ENCODE measurements at places on chromosomes 6 and 20.

- DNase-seq, result no peak
Measured at GRCh38 chr6:106823732-106824351, 150.7 kb downstream of the CD24 start.

- DNase-seq, result no peak
Measured at GRCh38 chr6:5518936-5519491, 257.7 kb downstream of the FARS2 start.

DNA sequence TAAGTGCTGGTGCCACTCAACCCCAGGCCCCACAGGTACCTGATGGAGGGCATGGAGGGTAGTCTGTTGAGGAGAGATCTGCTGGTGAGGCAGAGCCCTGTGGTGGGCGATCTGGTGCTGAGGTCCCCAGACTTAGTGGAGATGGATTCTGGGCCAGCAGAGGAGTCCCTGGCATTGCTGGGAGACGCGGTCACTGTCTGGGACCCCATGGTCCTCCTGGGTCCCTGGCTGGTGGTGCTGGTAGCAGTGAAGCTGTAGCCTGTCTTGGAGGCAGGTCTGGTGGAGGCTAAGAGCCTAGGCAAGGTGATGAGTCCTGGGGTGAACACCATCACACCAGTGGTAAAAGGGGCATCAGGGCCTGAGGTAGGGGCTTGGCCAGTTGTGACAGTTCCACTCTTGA lies 6.6 kb downstream of the TREML2 start:
- DNase-seq, result no peak

- DNase-seq, result peak; percentile 87
Measured at GRCh38 chr6:16683641-16684194, 77.5 kb downstream of the ATXN1 start.

DNA sequence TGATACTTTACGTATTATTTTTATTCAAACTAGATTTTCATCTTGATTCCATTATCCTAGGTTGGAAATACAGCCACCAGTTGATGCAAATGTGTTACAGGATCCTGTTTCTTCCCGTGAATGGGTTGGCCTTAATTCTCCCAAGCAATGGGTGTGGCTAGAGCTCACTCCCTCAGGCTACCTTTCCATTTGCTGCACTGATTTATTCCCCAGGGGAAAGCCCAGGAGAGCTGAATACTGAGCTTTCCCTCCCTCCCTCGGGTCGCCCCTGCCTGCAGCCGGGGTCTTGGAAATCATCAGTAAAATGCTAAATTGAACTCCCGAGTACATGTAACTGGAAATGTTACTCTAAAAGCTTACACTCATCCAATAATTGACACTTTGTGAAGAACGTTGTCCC lies 9.9 kb downstream of the SMOC2 start:
- DNase-seq, result no peak

DNA sequence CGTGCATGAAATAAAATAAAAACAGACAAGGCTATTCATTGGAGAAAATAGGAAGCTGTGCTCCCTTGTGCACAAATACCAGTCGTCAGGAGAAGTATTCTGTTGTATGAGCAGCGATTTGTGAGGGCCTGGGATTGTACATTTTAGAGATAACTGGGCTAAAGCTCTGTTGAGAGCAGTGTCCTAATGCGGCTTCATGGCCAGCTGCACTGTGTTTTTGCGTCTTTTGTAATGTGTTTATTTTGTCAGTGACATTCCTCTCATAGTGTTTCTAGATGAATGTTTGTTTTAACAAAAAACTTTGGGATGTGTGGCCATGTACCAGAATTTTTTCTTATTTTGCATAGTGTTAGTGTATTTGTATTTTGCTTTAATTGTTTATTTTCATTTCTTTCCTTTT lies 14.8 kb downstream of the ERMARD start:
- no peak for DNase-seq

- DNase-seq, result no peak
Measured at GRCh38 chr6:48809700-48810099, 653.4 kb downstream of the MMUT start.

DNA sequence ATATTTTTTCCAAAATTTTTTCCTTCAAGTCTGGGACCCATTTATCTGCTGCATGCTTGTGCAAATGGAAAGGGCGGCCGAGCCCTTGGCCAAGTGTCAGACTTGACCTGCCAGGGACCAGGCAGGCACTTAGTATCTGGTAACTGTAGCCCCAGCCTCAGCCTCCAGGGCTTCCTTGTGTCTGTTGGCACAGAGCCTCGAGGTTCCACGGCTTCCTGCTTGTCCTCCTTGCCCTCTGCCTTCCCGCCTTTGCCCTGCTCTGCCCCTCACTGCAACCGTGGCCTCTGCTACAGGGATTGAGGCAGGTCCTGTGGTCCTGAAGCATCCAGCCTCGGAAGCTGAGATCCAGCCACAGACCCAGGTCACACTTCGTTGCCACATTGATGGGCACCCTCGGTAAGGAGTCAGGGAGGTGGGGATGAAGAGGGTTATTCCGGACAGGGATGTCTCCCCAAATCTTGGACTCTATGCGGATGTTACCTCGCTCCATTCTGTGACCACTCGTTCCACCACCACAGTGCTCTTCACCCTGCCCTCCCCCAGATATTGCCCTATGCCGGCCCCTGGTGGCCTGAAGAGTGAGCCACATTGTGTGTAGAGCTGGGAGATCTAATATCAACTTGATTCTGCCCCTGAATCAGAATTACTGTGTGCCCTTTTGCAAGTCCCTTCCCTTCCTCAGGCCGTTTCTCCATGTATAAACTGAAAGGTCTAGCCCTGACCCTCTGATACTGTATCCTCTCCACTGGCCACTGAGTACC lies 41.5 kb upstream of the SRF start:
- DNase-seq, result peak; percentile 60

DNA sequence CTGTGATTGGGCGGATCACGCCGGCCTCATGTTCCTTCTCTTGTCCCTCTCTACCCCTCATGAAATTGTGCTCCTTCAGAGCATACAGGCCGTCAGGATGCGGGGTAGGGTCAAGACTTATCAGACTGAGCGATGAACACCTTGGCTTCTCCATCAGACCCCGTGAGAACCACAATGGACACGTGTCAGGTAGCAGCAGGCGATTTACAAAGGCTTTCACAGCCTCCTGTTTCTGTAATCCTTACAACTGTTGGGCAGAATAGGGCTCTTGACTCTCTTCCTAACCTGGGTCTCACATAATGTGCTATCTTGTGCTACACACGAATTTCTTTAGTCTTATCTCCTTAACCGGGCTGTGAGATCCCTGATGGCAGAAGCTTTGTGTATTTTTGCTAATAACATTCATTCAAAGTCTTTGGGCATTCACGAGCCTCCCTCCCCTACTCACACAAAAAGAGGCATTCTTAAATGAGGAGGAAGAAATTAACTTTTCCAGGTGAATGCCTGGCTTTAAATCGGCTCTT lies 122.9 kb upstream of the SLC22A23 start:
- no peak for DNase-seq

GRCh38 chr20:52076164-52076563 lies 115.4 kb downstream of the ZFP64 start:
- peak; percentile 5 for DNase-seq

DNA sequence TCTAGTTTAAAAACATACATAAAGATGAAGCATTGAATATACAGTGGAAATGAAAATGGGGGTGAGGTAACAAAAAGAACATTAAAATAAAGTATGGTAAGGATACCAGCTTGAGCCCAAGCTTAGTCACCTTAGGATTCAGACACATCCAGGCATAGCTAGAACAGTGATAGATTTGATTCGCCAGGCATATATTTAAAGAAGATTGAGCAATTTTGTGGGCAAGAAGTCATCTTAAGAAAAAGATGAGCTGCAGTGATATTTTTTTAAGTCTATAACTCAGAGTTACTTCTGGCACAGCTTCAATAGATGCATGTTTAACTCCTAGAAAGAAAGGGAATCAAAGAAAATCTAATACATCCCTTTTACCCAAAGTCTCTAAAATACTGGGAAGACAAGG lies 97.9 kb downstream of the BMP5 start:
- no peak for DNase-seq

DNA sequence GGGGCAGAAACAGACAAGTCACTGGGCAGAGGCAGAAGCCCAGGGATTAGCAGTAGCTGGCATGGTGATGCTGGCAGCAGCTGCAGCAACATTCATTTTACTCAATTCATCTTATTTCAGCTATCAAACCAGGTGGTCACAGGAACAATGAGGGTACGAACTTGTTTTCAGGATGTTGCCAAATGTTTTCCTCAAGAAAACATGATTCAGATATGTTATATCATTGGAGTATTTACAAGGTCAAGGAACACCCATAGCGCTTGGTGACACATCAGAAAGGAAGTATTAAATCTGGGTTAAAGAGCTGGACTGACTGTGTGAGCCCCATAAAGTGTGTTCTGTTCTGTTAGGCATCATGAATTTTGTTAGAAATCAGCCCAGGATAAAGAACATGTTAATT lies 456.9 kb upstream of the ID4 start:
- peak; percentile 38 for DNase-seq

GRCh38 chr6:9657994-9658393 lies 756.9 kb downstream of the TFAP2A start:
- DNase-seq, result no peak

GRCh38 chr6:317060-317447 lies 24.8 kb downstream of the DUSP22 start:
- no peak for DNase-seq

- peak; percentile 66 for DNase-seq
Measured at GRCh38 chr6:141677598-141678211, 455.0 kb upstream of the GJE1 start.

DNA sequence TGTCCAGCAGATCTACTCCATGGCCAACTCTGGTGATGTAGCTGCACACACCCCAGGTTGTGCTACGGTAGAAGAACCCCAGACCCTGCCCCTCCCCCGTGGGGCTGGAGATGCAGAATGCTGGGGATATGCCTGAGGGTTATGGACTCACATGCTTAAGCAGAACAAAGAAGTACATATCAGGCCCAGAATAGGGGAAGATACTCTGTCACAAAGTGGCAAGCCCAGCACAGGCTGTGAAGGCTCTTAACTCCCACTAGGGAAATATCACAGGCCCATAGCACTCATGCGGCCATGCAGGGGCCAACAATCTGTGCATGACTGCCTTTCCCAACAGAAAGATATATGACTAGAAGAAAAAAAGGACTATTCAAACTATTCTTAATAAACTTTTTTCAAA lies 234.9 kb downstream of the KCNQ5 start:
- no peak for DNase-seq

DNA sequence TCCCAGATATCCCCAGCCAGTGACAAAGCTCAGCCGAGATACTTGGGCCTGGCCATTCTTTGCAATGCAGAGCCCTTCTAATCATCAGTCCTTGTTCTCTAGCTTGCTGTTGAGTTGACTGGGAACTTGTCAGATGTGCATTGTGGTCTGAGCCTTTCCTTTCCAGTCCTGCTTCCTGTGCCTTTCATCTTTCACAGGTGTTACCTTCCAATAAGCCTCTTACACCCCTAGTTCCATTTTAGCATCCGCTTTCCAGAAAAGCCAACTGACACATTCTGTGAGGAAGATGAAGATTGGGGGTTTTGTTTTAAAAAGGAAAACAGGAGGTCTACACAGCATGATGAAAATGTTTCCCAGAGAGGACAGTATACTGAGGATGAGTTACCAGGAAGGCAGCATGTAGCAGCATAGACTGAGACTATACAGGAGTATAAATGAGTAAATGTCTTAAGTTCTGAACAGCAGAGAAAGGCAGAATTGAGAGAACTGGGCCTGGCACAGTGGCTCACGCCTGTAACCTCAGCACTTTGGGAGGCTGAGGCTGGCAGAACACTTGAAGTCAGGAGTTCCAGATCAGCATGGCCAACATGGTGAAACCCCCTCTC lies 5.6 kb upstream of the CEP85L start:
- no peak for DNase-seq

GRCh38 chr20:967796-968742 lies 34.0 kb downstream of the RSPO4 start:
- DNase-seq, result peak; percentile 56

- DNase-seq, result peak; percentile 9
Measured at GRCh38 chr6:2468601-2468955, 223.2 kb upstream of the GMDS start.

- peak; percentile 32 for DNase-seq
Measured at GRCh38 chr6:97198046-97198565, 84.9 kb downstream of the MMS22L start.

GRCh38 chr20:62174870-62175624 lies 7.8 kb upstream of the MTG2 start:
- DNase-seq, result no peak

DNA sequence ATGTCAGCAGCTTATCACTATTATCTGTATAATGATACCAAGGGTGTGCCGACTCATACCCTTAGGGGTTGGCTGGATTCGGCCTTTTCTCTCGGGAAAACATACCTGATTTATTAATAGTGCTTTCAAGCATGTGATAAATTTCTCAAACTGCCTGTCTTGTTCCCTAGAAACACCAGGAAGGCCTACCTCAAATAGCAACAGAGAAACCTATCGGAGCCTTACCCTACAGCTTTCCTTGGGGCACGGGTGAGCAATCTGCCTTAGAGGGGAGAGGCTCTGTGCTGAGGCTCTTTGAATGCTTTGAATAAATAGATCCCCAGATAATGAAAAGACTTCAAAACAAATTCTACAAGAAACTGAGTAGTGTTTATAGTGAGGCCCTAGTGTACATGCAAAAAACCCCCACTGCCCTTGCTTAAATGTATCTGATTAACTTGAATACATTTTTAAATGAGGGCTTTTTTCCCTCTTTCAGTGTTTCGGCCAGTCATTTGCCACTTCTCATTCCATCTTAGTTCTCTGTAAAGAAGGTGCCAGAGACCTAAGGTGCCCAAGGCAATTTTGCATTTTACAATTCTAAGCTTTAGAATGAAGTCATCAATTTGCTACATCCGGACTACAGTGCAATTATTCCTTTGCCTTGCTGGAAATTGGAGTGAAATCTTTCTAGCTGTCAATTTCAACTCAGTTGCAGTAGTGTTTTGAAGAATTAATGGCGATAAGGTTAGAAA lies 320.1 kb downstream of the ESR1 start:
- DNase-seq, result no peak

- DNase-seq, result no peak
Measured at GRCh38 chr20:61953037-61954021, 112.4 kb downstream of the TAF4 start.

- peak; percentile 66 for DNase-seq
Measured at GRCh38 chr6:138971601-138972000, 16.5 kb downstream of the REPS1 start.

DNA sequence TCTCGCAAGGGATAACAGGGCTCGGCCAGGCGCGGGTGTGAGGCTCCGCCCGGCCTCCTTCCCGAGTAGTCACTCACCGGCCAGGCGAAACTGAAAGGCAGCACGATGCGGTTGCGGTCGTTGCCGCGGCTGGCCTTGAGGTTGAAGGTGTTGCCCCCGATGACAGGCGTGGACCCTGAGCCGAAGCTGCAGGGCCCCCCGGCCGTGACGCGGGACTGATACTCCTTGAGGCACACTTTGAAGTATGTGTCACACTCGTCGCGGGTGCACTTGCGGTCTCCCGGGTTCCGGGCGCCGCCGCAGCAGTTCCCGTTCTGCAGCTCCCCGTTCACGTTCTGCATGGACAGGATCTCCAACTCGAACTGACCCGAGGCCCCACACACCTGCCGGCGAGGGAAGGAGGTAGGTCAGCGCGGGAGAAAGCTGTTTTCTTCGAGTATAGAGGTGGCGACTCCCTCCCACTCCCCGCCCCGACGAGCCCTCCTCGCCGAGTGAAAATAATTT lies 1.1 kb downstream of the JAG1 start:
- peak; percentile 52 for DNase-seq

- peak; percentile 64 for DNase-seq
Measured at GRCh38 chr6:169263836-169264608, 10.4 kb upstream of the THBS2 start.

Measured in cardiac fibroblast (primary cell).